ENCODE measurements at places on chromosomes 1 and 21. TPM values are rescaled to one million over a fixed set of nuclear protein-coding genes. Genes with fewer than 3 reads are reported as not detected.

Gene MAP3K21
- total RNA-seq = 0.54 TPM

Gene USF1
- total RNA-seq = 85.4 TPM

Gene ADAMTS1
- total RNA-seq = 4.6 TPM

Gene FLG
- not detected for total RNA-seq

Gene RPTN
- not detected for total RNA-seq

Gene ASCL5
- total RNA-seq = not detected

Gene ROR1
- total RNA-seq = 0.17 TPM

Gene MCM3AP
- total RNA-seq = 65.0 TPM

Gene GBP6
- total RNA-seq = not detected

Gene S100A7
- not detected for total RNA-seq

Gene NUAK2
- total RNA-seq = 1.5 TPM

Gene SNX27
- total RNA-seq = 15.1 TPM

Gene TGFB2
- 9.5 TPM for total RNA-seq

Gene PRMT6
- total RNA-seq = 10.6 TPM

Gene TCHHL1
- not detected for total RNA-seq

Gene SRSF4
- 38.1 TPM for total RNA-seq

Gene SYT2
- total RNA-seq = not detected

Gene CDC42BPA
- total RNA-seq = 66.4 TPM

Gene BGLAP
- 0.33 TPM for total RNA-seq

Gene IFI44L
- not detected for total RNA-seq

Gene DUSP10
- 7.6 TPM for total RNA-seq

Gene SLAMF7
- not detected for total RNA-seq

Gene APCS
- not detected for total RNA-seq

Gene TNFRSF1B
- total RNA-seq = 23.7 TPM

Gene STYXL2
- total RNA-seq = not detected

Gene RGS13
- total RNA-seq = not detected

Gene RPE65
- total RNA-seq = not detected

Gene IL19
- total RNA-seq = not detected

Gene LYPD8
- total RNA-seq = not detected

Gene CFAP107
- not detected for total RNA-seq

Gene EXTL1
- not detected for total RNA-seq

Gene RBM11
- total RNA-seq = not detected

Gene NUP210L
- total RNA-seq = 0.17 TPM

Gene DDX20
- total RNA-seq = 18.9 TPM

Gene KLF17
- total RNA-seq = not detected

Gene PROK1
- total RNA-seq = not detected

Gene TMCC2
- total RNA-seq = 0.43 TPM

Gene PDZK1
- under 0.01 TPM for total RNA-seq

Gene HMCN1
- 16.8 TPM for total RNA-seq

Gene GCSAML
- total RNA-seq = not detected

Gene FAM131C
- total RNA-seq = 0.11 TPM

Gene PTGS2
- total RNA-seq = 5.9 TPM

Gene BCAN
- total RNA-seq = not detected

All from dermis lymphatic vessel endothelial cell (primary cell).